Cerebellar cortex (tissue), 1 donor: ENCODE measurements at places on chromosomes 12 and 14.
A peak's percentile ranks its signal among the peaks of the same experiment; 100 is the strongest.

- no peak for DNase-seq
Observed at GRCh38 chr14:77177702-77178101, 3.9 kb upstream of the TMEM63C start.

DNA sequence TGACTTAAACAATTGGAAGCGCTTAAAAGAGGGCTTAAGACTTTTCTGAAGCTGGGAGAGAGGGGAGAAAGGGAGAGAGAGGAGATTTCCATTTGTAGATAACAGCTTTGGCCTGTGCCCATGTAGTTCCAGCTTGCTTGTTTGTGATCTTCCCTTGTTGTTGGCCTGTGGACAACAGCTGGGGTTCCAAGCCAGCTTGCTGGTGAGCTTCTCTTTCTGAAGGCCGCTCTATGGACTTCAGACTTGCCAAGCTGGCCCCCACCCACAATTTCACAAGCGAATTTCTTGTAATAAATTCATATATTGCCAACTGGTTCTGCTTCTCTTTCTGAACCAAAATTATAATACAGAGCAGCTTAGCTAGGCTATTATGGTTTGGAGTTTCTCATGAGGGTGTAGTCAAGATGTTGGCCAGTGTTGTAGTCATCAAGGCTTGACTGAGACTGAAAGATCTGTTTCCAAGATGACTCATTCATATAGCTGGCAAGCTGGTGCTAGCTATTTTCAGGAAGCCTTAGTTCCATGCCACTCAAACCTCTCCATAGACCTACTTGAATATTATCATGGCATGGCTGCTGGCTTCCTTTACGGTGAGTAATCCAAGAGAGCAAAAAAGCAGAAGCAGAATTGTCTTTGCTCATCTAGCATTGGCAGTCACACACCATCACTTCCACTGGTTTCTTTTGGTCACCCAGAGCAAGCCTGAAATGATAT lies 89.4 kb downstream of the ATP23 start:
- DNase-seq: no peak

DNA sequence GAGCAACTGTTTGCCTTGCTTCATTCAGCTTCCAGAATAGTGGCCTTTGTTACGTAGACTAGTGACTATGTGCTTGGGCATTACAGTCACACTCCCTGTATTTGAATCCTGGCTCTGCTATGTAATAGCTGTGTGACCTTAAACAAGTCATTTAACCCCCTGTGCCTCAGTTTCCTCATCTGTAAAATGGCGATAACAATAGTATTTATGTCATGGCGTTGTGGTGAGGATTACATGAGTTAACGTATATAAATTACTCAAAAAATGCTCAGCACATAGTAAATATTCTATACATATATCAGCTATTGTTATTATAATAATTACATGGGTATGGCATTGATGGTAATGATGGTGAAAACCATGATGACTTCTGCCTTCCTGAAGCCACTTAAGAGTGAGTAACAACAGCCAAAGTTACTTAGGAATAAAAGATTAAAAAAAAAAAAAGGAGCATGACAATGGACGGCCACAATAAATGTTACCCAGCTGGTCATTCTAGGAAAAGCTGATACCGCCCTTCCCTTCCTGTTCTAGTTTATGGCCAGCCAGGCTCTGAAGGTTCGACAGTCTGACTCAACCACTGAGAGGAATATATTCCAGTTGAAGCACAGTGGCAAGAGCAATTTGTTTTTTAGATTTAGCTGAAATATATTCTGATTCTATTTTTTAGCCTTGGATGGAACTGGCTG lies 9.9 kb upstream of the ADIPOR2 start:
- DNase-seq: no peak

GRCh38 chr12:7127916-7128626 lies 618 bp downstream of the RBP5 start:
- DNase-seq: no peak

DNA sequence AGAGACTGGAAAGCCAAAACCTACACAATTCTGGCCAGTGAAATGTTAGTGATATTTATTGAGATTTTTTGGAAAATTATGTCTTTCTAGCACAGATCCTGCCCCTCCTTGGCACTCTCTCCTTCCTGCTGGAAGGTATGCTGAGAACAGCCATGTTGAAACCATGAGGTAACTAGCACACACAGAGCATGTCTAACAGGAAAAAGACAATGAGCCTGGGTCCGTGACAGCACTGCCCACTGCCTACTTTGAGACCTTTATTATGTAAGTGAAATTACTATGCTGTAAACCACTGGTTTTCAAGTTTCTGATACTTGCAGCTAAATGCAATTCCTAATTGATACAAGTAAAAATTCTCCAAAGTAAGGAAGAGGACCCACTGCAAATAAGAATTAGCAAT lies 81.6 kb upstream of the SINHCAF start:
- DNase-seq: no peak

- DNase-seq: no peak
Observed at GRCh38 chr12:99916555-99916954, 68.2 kb downstream of the ANKS1B start.

DNA sequence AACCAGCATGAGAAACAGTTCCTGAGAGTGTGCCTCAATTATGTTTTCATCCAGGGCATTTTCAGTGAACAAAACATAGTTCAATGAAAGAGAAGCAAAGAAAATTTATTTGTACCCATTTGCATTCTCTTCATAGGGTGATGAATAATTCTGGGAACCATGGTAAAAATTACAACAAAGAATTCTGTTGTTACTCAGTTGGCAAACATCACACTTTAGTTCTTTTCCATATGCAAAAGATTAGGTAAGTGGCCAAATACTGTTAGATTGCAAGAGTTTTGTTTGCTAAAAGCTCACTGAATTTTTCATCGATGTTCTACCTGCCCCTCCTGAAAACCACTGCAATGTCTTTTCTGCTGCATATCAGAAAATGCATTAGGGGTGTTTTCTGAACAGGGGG lies 132.4 kb upstream of the RGS6 start:
- DNase-seq: no peak

DNA sequence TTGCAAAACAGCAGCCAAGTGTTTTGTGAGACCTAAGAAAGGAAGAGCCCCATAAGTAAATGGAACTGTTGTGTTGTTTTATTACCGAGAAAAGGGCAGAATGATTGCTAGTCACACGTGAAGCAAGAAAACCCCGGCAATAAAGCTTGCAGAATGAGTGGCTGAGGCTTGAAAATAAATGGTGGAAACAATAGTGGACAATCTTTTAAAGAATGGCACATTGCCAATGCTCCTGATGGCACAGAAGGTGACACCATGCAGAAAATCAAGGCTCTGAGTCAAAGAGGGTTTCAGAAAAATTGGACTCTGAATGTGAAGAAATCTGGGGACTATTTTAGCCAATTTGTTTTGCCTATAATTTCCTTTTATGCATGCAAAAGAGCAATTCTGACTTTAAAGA lies 4.0 kb upstream of the AQP2 start:
- peak; percentile 47 for DNase-seq

DNA sequence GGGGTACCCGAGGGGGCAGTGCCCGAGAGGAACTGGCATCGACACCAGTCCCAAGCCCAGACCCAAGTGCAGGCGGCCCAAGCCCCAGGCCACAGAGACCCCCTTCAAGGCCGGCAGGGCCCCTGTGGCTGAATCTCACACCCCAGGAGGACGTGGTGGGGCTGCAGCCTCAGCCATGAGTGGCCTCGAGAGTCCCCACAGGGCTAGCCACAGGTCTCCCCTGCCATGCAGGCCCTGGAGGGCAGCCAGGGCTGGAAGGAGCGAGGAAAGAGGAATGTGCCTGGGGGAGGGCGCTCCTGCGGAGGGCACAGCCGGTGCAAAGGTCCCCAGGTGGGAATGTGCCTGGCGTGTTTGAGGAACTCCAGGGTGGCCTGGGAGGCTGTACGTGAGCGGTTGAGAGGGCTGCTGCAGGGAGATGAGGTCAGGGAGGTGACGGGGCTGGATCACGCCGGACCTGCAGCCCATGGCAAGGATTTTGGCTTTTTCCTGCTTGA lies 86.1 kb downstream of the NCOR2 start:
- DNase-seq: no peak

- DNase-seq: no peak
Observed at GRCh38 chr12:96108321-96108720, 72.9 kb upstream of the LTA4H start.

GRCh38 chr12:53365245-53365904 lies 14.6 kb upstream of the SP1 start:
- DNase-seq: no peak

DNA sequence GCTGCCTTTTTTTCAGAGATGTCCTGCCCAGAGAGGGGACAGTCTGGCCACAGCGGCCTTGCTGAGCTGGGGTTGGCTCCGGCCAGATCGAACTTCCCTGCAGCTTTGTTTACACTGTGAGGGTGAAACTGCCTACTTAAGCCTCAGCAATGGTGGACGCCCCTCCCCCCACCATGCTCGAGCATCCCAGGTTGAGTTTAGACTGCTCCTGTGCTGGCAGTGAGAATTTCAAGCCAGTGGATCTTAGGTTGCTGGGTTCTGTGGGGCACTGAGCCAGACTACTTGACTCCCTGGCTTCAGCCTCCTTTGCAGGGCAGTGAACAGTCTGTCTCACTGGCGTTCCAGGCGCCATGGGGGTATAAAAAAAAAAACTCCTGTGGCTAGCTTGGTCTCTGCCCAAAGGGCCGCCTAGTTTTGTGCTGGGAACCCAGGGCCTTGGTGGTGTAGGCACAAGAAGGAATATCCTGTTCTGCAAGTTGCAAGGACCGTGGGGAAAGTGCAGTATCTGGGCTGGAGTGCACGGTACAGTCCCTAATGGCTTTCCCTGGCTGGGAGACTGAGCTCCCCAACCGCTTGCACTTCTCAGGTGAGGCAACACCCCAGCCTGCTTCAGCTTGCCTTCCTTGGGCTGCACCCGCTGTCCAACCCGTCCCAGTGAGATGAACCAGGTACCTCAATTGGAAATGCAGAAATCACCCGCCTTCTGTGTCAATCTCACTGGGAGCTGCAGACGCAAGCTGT lies 79.1 kb downstream of the LRIG3 start:
- DNase-seq: no peak

DNA sequence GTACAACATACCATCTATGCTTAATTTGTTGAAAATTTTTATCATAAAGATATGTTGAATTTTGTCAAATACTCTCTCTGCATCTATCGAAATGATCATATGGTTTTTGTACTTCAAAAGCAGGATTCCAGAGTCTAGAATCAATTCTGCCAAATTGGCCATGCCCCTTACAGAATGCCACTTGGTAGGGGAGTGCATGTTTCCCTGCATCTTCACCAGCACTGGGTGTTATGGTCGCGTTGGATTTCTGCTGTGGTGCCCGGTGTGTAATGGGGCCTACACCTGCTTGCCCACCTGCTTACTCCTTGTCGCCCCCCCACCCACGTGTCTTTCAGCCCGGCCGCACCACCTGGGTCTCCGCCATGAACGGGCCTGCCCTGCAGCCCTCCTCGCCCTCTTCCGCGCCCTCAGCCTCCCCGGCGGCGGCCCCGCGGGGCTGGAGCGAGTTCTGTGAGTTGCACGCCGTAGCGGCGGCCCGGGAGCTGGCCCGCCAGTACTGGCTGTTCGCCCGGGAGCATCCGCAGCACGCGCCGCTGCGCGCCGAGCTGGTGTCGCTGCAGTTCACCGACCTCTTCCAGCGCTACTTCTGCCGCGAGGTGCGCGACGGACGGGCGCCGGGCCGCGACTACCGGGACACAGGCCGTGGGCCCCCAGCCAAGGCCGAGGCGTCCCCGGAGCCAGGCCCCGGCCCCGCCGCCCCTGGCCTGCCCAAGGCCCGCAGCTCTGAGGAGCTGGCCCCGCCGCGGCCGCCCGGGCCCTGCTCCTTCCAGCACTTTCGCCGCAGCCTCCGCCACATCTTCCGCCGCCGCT lies 12.3 kb downstream of the SH2B3 start:
- DNase-seq: no peak

DNA sequence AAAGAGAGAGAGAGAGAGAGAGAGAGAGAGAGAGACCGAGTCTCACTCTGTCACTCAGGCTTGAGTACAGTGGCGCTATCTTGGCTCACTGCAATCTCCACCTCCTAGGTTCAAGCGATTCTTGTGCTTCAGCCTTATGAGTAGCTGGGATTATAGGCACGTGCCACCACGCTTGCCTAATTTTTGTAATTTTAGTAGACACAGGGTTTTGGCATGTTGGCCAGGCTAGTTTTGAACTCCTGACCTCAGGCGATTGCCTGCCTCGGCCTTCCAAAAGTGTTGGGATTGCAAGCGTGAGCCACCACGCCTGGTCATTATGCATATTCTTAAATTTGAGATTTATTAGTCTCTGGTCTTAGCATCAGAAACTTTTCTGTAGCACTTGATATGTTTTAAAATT lies 317.9 kb upstream of the ATP2B1 start:
- DNase-seq: no peak

DNA sequence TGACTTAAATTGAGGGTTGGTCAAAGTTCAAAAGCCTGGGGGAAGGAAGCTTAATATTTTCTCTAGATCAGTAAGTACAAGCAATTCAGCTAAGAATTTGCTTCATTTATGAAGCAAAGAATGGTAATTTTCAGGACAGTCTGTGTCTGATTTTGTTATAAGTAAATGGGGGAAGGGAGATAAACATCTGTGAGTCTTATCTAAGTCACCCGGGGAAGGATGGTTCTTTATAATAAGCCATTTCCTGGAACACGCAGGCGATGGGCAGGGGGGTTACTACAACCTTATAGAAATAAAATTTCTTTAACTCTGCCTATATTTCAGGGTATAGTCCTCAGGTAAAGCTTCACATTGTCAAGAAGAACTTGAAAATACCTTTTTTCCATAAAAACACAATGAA lies 42.9 kb downstream of the HELB start:
- no peak for DNase-seq

DNA sequence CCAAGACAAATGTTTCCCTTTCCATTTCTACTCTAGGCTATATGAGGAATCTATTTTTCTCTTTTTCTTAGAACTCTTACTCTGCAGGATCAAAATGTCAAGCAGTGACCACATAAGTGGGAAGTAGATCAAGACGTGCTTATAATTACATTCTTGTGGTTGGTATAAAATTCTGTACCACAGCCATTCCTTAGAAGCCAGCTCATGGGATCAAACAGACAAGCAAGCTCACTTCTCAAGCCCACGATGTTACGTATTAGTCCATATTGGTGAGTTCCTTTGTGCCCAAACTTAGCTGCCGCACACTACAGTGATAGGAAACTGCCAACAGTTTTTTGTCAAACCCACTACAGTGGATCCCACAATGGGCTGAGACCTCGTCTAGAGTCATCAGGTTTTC lies 53.4 kb downstream of the IFNG start:
- DNase-seq: no peak

DNA sequence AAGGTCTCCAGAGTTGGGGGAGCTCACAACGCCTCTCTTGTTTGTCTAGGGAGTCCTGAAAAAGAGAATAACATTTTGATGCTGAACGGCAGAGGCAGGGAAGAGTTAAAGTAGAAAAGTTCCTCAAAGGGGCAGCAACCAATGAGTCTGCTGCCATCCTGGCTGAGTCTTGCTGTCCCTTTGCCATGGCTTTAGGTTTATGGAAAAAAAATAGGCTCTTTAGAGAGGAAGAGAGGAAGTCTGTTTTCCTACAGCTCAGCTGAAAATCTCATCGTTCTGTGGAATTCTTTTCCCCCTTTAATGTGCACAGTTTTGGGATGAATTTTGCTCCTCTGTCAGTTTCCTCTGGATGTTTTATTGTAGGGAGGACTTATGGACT lies 314.8 kb upstream of the TBX3 start:
- no peak for DNase-seq
